ENCODE measurements at places on chromosomes 11 and 22.
A peak's percentile ranks its signal among the peaks of the same experiment; 100 is the strongest.

DNA sequence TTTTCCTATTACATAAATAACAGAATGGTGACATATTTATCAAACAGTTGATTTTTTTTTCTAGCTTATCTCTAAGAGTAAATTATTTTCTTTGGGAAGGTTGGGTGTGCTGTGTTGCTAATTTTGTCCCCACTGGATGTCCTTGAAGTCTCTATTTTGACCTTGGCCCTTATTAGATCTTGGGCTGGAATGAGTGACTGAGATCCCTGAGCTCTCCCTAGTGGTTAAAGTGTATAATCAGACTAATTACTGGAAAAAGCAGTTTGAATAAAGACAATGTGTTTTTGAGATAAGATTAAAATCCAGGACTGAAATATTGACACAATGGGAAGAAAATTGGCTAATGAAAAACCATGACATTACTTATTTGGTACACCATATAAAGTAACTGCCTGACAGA is 56.1 kb downstream of the AASDHPPT start:
- DNase-seq: no peak

- DNase-seq: no peak
These were observed 54.4 kb upstream of the SYN3 start for GRCh38 chr22:33112580-33112979.

DNA sequence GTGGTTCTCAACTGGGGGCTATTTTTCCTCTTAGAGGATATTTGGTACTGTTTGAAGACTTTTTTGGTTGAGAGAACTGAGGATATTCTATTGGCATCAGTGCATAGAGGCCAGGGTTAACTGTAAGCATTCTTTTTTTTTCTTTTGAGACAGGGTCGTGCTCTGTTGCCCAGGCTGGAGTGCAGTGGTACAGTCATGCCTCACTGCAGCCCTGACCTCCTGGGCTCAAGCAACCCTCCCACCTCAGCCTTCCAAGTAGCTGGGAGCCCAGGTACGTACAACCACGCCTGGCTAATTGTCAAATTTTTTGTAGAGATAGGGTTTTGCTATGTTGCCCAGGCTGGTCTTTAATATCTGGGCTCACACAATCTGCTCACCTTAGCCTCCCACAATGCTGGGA is 12.9 kb downstream of the MMP7 start:
- no peak for DNase-seq

GRCh38 chr22:42994917-42995562 is 19.9 kb downstream of the PACSIN2 start:
- DNase-seq: no peak

GRCh38 chr11:71294846-71295600 is 42.6 kb upstream of the SHANK2 start:
- DNase-seq: no peak

DNA sequence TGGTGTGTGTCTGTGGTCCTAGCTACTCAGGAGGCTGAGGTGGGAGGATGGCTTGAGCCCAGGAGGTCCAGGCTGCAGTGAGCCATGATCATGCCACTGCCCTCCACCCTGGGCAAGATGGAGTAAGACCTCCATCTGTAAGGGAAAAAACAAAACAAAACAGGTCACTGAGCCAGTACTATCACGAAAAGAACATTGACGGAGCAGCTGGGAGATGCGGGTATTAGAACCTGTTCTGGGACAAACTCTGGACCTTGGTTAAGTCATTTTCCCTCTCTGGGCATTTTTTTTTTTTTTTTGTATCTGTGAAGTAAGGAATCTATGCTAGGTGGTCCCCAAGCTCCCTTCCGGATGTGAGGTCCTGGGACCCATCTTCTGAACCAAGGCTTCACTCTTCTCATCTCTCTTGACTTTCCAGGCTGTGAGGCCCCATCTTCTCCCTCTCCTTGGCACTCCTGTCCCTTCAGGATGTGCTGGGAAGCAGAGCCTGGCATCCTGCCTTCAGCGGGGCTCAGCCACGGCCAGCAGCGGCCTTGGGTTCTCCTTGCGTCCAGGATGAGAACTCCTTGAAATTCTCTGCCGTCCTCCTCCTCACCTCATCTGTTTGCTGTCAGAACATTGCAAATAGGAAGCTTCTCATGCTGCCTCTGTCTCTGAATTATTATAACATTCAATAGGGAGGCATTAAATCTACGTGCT is 130.8 kb downstream of the GRIK4 start:
- no peak for DNase-seq

- DNase-seq: no peak
These were observed 9.2 kb downstream of the TCF20 start for GRCh38 chr22:42261296-42261695.

DNA sequence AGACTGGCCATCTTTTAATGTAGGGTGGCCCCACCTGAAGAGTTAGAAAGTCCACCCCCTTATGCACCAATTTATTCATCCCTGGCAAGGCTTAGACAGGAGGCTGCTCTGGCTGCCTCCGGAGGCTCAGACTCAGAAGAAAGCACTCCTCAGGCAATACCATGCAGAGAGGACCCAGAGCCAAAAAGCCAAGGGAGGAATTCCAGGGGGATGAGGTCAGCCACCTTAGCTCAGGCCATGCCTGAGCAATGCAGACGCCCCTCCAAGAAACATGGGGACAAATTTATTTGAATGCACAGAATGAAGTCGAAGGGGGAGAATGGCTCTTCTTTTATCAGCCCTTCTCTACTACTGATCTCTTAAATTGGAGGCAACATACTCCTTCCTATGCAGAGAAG is 39.7 kb upstream of the GLYAT start:
- DNase-seq: no peak

GRCh38 chr11:21567645-21568290 is 625.1 kb upstream of the ANO5 start:
- no peak for DNase-seq

GRCh38 chr22:23773483-23774113 is 949 bp downstream of the MMP11 start:
- DNase-seq: no peak

- DNase-seq: no peak
These were observed 5.2 kb downstream of the SYT9 start for GRCh38 chr11:7256943-7257342.

DNA sequence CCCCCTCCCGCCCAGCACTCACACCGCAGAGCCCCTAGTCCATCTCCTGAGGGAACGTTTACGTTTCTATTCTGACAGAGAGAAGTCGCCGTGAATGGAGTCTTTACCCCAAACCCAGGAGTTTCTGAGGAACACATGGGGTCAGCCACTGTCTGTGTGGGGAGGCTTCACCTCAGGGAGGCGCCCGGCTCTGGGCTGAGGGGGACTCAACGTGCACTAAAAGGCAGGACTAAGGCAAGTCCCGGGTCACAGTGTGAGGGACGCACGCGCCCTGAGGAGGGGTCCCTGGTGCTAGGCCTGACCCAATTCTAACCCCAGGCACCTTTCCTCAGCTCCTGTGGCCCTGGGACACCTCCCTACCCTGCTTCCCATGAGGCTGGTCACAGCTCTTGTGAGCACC is 32.5 kb upstream of the IGLL5 start:
- no peak for DNase-seq

DNA sequence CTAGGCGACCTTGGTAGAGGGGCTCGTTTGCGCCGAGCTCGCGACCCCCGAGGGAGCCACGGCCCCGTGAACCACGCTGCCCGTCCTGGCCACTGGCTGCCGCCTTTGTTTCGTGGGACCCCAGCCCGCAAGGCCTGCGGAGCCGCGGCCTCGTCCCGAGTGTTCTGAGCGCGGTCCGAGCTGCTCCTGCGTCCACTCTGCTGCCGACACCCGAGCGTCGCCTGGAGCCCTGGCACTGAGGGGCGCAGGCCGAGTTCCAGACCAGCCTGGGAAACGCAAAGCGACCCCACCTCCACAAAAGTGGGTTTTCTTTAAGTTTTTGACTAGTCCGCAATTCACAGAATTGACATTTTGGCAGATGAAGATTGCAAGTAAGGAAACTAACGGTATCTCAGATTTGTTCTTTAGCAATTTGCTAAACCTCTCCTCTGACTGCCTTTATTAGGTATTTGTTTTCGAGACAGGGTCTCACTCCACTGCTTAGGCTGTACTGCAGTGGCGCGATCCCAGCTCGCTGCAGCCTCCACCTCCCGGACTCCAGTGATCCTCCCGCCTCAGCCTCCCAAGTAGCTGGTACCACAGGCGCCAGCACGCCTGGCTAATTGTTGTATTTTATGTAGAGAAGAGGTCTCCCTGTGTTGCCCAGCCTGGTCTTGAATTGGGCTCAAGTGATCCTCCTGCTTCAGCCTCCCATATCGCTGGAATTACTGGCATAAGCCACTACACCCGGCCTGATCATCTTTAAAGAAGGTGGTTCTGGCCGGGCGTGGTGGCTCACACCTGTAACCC is 879 bp upstream of the RNH1 start:
- DNase-seq: no peak

DNA sequence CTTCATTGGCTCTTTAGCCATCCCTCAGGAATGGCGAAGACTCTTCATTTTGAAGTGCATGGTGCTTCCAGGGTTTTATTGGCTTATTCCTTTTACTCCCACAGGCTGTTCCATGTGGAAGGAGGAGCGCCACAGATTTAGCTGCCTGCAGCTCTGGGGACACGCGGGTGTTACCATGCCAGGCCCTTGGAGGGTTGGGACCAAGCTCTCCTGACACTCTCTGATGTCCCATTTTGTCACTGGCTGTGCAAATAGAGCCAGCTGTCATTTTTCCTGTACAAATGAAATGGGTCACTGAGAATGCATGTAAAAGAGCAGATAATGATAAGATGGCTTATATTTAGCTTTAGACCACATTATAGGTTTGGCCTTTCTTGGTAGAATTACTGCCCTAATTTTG is 9.2 kb downstream of the THYN1 start:
- no peak for DNase-seq

DNA sequence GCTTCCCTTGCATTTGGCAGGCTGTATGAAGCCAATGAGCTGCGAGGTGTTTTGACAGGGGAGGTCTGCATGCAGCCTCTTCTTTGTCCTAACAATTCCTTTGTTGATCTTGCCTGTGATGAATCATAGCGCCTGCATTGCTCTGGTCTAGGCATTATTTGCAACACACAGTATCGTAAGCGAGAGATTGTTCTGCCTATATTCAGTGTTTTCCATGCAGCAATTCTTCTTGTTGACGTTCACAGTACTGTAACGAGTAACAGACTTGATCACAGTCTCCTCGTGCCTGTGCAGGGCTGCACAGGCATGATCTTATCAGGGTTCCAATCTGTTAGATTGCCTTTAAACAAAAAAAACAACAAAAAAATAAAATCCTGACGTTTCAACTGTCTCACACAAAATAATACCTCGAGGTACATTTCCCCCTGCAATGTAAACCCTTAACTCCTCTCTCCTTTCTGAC is 13.9 kb upstream of the ADSL start:
- DNase-seq: no peak

GRCh38 chr11:133306019-133306418 is 226.3 kb downstream of the OPCML start:
- no peak for DNase-seq

- DNase-seq: no peak
These were observed 9.0 kb upstream of the CHRM1 start for GRCh38 chr11:62930157-62930556.

GRCh38 chr11:93740730-93741093 is 583 bp downstream of the TAF1D start:
- DNase-seq: peak; percentile 72

DNA sequence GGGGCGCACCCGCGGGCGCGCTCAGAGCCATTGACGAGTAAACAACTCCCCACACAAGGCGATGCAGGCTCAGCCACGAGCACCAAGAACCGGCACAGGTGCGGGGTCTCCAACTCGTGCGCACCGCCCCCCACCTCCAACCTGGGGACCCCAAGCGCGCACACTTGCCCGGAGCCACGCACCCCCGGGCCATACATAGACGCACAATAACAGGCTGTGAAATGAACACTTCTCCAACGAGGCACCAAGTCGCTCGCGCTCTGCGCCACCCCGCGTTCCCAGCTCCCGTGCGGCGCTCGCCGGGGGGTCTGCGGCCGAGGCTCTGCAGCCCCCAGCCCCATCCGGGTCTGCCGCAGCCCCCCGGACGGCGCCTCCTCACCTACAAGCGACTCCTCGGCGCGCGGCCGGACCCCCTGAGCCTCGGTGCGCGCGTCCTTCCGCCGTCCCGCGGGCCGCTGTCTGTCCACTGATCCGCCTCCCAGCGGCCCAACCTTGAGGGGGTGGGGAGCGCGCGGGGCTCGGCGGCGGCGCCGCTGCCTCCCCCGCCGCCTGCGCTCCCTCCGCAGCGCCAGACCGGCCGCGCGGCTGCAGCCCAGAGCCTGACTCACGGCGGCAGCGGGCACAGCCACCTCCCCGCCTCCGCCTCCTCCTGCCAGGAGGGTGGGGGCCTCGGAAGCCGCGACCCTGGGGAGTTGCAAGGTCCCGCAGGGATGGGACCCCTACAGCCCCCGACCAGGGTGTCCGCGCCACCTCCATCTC is 1.6 kb downstream of the IFITM10 start:
- no peak for DNase-seq

GRCh38 chr11:47270331-47271271 is 668 bp downstream of the MADD start:
- DNase-seq: peak; percentile 35

DNA sequence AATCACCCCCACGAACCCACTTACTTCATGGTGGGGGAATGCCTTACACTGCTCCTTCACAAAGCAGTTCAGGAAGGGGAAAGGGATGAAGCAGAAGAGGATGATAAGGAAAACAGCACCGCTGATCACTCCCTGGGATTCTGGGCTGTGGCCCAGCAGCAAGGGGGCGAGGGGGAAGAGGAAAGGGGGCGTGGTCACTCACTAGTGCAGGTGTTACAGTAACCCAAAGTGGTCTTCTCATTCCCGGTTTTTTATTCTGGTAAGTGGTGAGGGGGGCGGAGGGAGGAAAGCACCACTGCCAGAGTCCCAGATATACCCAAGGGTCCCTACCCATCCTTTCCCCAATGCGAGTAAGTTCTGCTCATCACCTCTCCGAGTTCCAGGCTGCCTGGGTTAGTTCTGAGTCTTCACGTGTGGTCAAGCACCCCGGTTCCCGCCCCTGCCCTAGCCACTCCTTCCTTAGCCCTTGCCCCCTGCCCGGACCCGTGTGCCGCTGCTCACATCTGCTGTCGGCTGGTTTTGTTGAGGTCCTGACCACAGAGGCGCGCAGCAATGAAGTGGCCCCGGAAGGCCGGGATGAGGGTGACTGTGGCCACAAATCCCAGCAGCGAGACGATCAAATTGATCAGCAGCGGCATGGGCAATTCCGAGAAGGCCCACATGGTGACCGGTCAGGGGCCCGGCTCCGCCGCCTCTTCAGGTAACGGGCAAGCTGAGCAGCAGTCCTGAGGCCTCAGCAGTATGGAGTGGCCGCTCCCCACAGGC is 477 bp downstream of the DPAGT1 start:
- peak; percentile 56 for DNase-seq
